ENCODE measurements at places on chromosomes 4 and X. TPM values are rescaled to one million over a fixed set of nuclear protein-coding genes. Genes with fewer than 3 reads are reported as not detected.

- no peaks in the 10 kb centered on the region for H3K36me3 ChIP-seq
- H3K4me1 ChIP-seq, result no peaks in the 10 kb centered on the region
- H3K27me3 ChIP-seq, result no peaks in the 10 kb centered on the region
- H3K27ac ChIP-seq, result no peak overlapping the region
- H3K4me3 ChIP-seq, result no peak overlapping the region
Observed at GRCh38 chrX:68440940-68441339, 7.6 kb upstream of the OPHN1 start.

DNA sequence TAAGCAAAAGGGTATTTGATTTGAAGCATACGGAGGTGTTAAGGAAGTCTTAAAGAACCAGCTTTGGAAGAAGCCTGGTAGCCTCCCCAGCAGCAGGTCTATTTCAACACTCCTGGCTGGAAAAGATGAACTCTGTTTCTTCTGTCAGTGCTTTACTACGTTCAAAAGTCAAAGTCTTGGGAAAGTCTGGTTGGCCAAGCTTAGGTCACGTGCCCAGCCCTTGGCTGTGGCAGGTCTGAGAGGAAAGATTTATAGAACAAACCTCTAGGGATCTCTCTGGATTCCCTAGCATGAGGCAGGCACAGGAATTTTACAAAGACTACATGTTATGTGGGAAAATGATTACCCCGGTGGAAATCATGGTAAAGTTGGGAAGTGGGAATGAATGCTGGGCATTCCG lies 8.6 kb upstream of the ARHGAP10 start:
- H3K36me3 ChIP-seq, result no peaks in the 10 kb centered on the region
- DNase-seq, result no peak
- H3K27ac ChIP-seq, result peak overlapping the region; percentile 60
- no peak overlapping the region for H3K4me3 ChIP-seq
- H3K4me1 ChIP-seq, result peaks cover 12% of the 10 kb centered on the region

- H3K27me3 ChIP-seq, result no peaks in the 10 kb centered on the region
- no peaks in the 10 kb centered on the region for H3K4me1 ChIP-seq
- H3K4me3 ChIP-seq, result no peak overlapping the region
Observed at GRCh38 chr4:17688011-17688441, 73.6 kb downstream of the MED28 start.

- H3K27ac ChIP-seq, result no peak overlapping the region
- no peak overlapping the region for H3K4me3 ChIP-seq
- no peak for DNase-seq
- peaks cover 4% of the 10 kb centered on the region for H3K36me3 ChIP-seq
- no peaks in the 10 kb centered on the region for H3K27me3 ChIP-seq
Observed at GRCh38 chr4:78787392-78788006, 11.3 kb downstream of the BMP2K start.

- H3K4me3 ChIP-seq, result no peak overlapping the region
Observed at GRCh38 chr4:183887351-183887750, 17.8 kb upstream of the STOX2 start.

DNA sequence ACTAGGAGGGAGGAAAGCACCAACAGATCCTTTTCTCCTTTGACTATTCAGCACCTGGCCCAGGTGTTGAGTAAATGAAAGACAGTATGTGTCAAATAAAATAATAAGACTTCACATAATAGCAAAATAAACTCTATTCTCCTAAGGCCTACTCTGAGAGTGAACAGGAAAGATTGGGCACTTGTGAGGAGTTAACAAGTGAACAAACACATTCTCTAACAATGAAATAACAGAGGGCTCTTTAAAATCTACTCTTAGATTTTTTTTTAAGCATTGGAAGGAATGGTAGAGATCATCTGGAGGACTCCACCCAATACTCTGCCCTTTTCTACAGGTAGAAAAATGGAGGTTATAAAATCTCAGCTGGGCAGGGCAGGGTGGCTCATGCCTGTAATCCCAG lies 39.1 kb upstream of the NOCT start:
- H3K36me3 ChIP-seq, result no peaks in the 10 kb centered on the region
- H3K4me1 ChIP-seq, result peaks cover 26% of the 10 kb centered on the region
- no peak overlapping the region for H3K27ac ChIP-seq
- no peak overlapping the region for H3K4me3 ChIP-seq
- no peaks in the 10 kb centered on the region for H3K27me3 ChIP-seq

DNA sequence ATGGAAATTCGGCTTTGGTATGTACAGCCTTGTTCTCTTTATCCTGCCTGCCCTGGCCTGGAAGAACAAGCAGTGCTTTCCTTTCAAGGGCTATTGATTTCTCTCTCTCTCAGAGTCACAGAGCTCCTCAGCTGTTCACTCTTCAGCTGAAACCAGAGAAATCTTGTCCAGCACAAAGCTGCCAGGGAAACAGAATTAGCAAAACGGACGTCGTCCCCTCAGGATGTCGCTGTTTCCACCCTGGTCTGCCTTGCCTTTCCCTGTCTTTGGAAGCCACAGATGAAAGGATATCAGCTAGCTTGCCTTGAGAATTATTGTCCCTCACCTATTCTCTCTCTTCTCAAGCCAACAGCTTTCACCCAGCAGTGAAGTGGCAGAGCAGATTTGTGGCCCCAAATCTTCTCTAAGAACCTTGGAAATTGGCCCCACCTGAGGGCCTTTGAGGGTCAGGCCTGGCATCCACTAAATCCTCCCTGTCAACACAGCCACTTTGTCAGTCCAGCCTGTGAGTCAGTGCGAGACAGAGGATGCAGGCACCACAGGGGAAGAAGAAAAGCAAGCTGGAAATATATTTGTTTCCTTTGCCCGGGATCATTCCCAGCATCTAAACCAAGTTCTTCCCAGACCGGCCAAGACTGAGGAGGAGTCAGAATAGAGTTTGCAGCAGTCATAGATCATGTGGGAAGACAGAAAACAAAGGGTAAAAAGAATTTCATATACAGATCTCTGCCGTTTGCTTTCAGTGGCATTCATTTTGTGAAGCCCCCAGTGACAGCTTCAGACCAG lies 63.8 kb upstream of the MTM1 start:
- no peak for DNase-seq
- H3K27me3 ChIP-seq, result peaks cover 14% of the 10 kb centered on the region
- H3K27ac ChIP-seq, result no peak overlapping the region
- H3K4me3 ChIP-seq, result no peak overlapping the region
- H3K36me3 ChIP-seq, result no peaks in the 10 kb centered on the region

GRCh38 chr4:45897946-45898585 lies 225.8 kb downstream of the GABRG1 start:
- H3K27ac ChIP-seq, result no peak overlapping the region
- H3K4me3 ChIP-seq, result no peak overlapping the region
- H3K36me3 ChIP-seq, result no peaks in the 10 kb centered on the region
- no peaks in the 10 kb centered on the region for H3K27me3 ChIP-seq

DNA sequence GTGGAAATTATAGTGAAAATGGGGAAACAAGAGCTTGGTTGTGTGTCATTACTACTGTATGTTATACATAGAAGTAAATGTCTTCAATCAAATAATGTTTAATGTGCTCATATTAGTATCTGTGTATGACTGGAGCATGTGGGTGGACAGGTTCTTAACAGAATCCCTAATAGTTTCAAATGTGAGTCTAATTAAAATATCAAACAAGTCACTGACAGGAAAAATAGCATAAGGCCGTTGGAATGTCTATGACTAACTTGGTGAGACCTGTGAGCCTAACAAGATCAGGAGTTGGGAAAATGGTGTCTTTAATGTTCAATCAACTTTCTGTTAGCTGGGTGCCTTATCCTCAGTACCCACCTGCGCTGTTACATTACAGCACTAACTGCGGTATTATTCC lies 6.2 kb upstream of the CXCL3 start:
- DNase-seq, result no peak
- H3K36me3 ChIP-seq, result no peaks in the 10 kb centered on the region
- H3K27me3 ChIP-seq, result peaks cover 25% of the 10 kb centered on the region
- no peak overlapping the region for H3K4me3 ChIP-seq

DNA sequence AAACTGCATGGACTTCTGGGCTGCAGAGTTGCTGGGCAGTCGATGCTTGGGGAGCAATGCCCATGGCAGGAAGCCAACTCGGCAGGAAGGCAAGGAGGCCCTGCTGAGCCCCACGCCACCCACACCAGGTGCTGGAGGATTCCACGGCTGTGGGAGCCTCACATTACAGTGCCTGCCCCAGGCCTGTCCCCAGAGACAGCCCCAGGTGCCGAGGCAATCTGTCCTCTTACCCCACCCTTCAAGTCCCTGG lies 53.9 kb downstream of the HMX1 start:
- peaks cover 3% of the 10 kb centered on the region for H3K4me1 ChIP-seq
- H3K36me3 ChIP-seq, result no peaks in the 10 kb centered on the region
- H3K27me3 ChIP-seq, result peaks cover 26% of the 10 kb centered on the region
- no peak overlapping the region for H3K27ac ChIP-seq
- peak; percentile 3 for DNase-seq
- no peak overlapping the region for H3K4me3 ChIP-seq

- H3K4me3 ChIP-seq, result peak overlapping the region; percentile 82
- H3K36me3 ChIP-seq, result peaks cover 2% of the 10 kb centered on the region
- DNase-seq, result peak; percentile 22
Observed at GRCh38 chrX:103404231-103405008, 28.1 kb downstream of the BEX3 start.

DNA sequence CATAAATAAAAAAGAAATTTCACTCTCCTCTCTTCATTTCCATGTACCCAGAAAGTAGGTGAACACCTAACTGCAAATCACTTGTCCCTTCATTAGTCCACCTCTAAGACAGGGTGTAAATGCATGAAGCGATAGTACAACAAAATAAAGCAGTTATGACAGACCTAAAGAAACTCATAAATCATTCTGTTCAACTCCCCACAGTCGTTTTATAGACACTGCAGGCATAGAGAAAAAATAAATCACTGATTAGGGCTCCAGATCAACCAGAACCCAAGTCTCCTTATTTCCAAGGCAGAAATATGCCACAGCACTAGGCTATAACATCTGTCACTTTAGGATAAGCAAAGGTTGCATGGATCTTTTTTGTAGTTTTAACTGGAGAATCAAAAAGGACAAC lies 3.0 kb downstream of the RASGEF1B start:
- H3K27ac ChIP-seq, result no peak overlapping the region
- no peak for DNase-seq
- no peaks in the 10 kb centered on the region for H3K27me3 ChIP-seq

GRCh38 chr4:164212714-164213113 lies 541.2 kb upstream of the SMIM31 start:
- H3K4me3 ChIP-seq, result no peak overlapping the region
- H3K27ac ChIP-seq, result no peak overlapping the region
- no peak for DNase-seq
- no peaks in the 10 kb centered on the region for H3K36me3 ChIP-seq

DNA sequence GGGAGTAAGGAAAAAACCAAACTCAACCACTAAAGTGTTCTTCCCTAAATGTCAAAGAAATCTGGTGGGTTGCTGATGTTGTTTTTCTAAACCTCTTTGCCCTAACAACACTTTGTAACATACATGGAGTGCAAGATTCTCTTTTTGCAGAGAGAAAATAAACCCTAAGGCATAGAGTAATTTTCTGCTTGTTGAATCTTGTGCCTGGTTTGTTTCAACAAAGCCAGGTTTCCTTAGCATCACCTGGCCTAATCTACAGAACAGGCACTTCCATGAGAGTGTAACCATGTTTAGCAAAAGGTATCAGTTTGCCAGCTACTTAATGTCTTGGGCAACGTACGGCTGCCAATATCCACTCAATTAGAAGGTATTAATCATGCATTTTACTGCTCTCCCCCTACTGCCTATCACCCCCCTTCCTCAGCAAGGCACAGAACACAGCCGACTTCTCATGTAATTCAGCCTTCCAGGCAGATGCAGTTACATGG lies 219.2 kb downstream of the MAML3 start:
- H3K4me3 ChIP-seq, result no peak overlapping the region
- DNase-seq, result no peak
- H3K4me1 ChIP-seq, result peaks cover 24% of the 10 kb centered on the region

- no peaks in the 10 kb centered on the region for H3K4me1 ChIP-seq
- no peak overlapping the region for H3K27ac ChIP-seq
- peaks cover 4% of the 10 kb centered on the region for H3K36me3 ChIP-seq
- H3K4me3 ChIP-seq, result no peak overlapping the region
- no peaks in the 10 kb centered on the region for H3K27me3 ChIP-seq
- DNase-seq, result no peak
Observed at GRCh38 chr4:116018831-116019230, 905.4 kb upstream of the NDST4 start.

- no peak for DNase-seq
- H3K27me3 ChIP-seq, result no peaks in the 10 kb centered on the region
- H3K4me1 ChIP-seq, result no peaks in the 10 kb centered on the region
- H3K36me3 ChIP-seq, result no peaks in the 10 kb centered on the region
Observed at GRCh38 chrX:141791856-141792255, 46.3 kb upstream of the MAGEC3 start.

DNA sequence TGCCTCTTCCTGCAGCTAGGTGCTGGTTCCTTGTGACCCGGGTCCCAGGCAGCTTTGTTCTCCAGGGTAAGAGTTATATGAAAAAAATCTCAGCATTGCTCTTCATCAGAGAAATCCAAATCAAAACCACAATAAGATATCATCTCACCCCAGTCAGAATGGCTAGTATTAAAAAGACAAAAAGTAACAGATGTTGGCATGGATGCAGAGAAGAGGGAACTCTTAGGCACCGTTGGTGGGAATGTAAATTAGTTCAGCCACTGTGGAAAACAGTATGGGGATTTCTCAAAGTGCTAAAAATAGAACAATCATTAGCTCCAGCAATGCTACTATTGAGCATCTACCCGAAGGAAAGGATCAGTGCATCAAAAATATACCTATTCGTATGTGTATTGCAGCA lies 61.5 kb downstream of the SORCS2 start:
- no peak overlapping the region for H3K4me3 ChIP-seq
- no peaks in the 10 kb centered on the region for H3K36me3 ChIP-seq
- peaks cover 8% of the 10 kb centered on the region for H3K27me3 ChIP-seq
- DNase-seq, result no peak

GRCh38 chr4:122705009-122705408 lies 27.5 kb upstream of the BBS12 start:
- H3K4me3 ChIP-seq, result no peak overlapping the region
- no peak for DNase-seq

- DNase-seq, result no peak
- H3K4me1 ChIP-seq, result peaks cover 6% of the 10 kb centered on the region
- H3K4me3 ChIP-seq, result no peak overlapping the region
- no peak overlapping the region for H3K27ac ChIP-seq
- H3K36me3 ChIP-seq, result peaks cover 11% of the 10 kb centered on the region
Observed at GRCh38 chr4:154658680-154659405, 46.4 kb upstream of the FGG start.

- no peak overlapping the region for H3K27ac ChIP-seq
- H3K36me3 ChIP-seq, result no peaks in the 10 kb centered on the region
- H3K4me3 ChIP-seq, result no peak overlapping the region
- no peaks in the 10 kb centered on the region for H3K4me1 ChIP-seq
- no peak for DNase-seq
- H3K27me3 ChIP-seq, result peaks cover 3% of the 10 kb centered on the region
Observed at GRCh38 chr4:168390041-168390440, 71.5 kb upstream of the DDX60 start.

The PLAC1 gene
- total RNA-seq, result not detected

The FANCB gene
- 8.0 TPM for total RNA-seq

The MSANTD1 gene
- 2.1 TPM for total RNA-seq

The TMEM144 gene
- 15.4 TPM for total RNA-seq

The HPSE gene
- 2.8 TPM for total RNA-seq

The PPARGC1A gene
- 3.7 TPM for total RNA-seq

Data from progenitor cell of endocrine pancreas (in vitro differentiated cells).